Bronchial epithelial cell (primary cell): ENCODE measurements at places on chromosomes 1 and 21. TPM values are rescaled to one million over a fixed set of nuclear protein-coding genes. Genes with fewer than 3 reads are reported as not detected.

TAF13 gene
- 96.9 and 157 TPM in 2 replicates for total RNA-seq

LPAR3 gene
- 37.1 and 104 TPM in 2 replicates for total RNA-seq

ATP5PB gene
- total RNA-seq, result 234 and 259 TPM in 2 replicates

PLA2G2C gene
- not detected in 2 replicates for total RNA-seq

DNA sequence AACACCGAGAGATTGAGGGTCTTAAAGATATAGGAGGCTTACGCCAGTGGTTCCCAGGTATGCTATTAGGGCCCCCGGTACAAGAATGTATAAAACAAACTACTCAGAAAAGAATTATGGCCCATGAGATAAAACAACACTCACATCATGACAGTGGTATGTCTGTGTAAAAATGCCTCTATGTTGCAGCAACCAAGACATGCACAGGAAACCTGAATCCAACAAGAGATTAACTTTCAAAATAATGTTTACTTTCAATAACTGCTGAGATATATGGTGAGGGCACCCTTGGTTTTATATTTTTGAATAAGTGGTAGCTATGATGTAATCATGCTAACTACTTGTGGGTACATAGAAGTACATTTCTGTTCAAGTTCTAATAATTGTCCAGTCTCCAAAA, 74.9 kb downstream of the PUM1 start:
- DNase-seq, result no peak

DNA sequence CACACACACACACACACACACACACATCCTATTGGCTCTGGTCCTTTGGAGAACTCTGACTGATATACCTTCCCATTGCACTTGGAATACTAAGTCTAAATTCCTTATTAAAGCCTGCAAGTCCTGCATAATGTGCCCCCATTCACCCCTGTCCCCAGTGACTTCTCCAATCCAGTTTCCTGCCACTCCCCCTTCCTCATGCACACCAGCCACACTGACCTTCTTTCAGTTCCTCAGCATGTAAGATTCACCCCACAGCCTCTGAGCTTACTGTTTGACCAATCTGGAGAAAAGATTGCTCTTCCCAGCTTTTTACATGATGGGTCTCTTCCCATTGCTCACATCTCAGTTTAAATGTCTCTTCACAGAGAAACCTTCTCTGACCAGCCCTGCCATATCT, 146.6 kb downstream of the TBX15 start:
- no peak for DNase-seq

GRCh38 chr21:15850645-15851044, 120.9 kb downstream of the USP25 start:
- peak; percentile 75 for DNase-seq

DNA sequence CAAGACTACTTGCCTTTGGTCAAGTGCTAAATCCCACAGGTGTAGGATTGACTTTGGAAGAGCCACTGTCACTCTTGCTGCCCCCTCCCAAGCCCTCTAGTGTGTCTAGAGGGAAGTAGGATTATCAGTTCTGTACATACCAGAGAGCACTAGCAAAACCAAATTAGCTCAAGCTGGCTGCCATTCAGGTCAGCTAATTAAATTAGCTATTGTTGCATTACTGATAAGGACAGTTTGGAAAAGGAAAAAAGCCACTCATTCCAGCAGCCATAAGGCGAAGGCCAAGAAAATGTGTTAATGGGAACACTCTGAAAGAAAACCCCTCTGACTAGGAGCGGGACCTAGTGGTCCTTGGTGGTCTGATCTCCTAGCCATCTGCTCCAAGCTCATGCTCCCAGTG, 321.7 kb downstream of the PBX1 start:
- DNase-seq, result no peak

DNA sequence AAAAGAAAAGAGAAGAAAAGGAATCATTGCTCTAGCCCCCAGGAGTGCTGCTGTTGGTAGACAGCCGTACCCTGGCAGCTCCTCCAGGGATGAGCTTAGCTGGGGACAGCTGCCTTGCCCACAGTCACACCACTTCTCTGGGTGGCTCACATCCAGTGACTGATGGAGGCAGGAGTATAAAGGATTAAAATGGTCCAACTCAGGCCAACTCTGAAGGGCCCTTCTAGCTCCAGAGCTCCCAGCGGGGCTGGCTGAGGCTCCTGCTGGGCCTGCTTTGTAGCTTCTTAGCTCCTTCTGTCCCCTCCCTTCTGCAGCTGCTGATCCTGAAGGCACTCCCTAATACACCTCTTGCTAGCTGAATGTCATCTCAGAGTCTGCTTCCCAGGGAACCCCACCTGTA, 4.4 kb downstream of the CITED4 start:
- DNase-seq, result no peak

- DNase-seq, result peak; percentile 88
Measured at GRCh38 chr1:40901886-40902852, 40.0 kb upstream of the CITED4 start.

GRCh38 chr1:56396581-56396980, 182.8 kb downstream of the PLPP3 start:
- no peak for DNase-seq

- no peak for DNase-seq
Measured at GRCh38 chr1:22325531-22326371, 125.9 kb upstream of the ZBTB40 start.

DNA sequence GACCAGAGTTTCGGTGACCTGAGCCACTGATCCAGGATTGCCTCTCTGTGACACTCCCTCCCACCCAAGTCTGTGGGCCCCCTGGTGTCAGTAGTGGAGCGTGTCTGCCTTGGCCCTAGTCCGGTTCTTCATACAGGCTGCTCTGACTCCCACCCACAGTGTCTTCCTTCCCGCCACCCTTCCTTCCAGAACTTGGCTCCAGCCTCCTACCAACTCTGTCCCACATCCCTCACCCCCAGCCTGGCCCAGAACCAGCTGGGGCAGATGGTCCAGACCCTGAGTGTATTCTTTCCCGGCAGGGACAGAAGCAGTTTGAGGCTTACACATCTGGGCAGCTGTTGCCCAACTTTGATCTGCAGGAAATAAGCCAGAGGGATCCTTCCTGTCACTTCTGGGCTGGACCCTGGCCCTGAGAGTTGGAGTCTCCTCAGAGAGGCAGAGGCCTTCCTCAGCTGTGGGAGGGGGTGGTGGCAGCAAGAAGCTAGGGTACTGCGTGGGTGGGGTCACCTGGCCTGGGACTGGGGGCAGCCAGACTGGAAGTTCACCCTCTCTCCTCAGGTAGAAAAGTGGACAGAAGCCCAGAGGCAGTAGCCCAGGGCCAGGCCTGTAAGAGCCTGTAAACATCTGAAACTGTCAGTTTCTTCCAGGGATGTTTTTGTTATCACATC, 43.1 kb upstream of the EPS8L3 start:
- no peak for DNase-seq

- DNase-seq, result no peak
Measured at GRCh38 chr1:161153176-161153575, 602 bp upstream of the UFC1 start.

DNA sequence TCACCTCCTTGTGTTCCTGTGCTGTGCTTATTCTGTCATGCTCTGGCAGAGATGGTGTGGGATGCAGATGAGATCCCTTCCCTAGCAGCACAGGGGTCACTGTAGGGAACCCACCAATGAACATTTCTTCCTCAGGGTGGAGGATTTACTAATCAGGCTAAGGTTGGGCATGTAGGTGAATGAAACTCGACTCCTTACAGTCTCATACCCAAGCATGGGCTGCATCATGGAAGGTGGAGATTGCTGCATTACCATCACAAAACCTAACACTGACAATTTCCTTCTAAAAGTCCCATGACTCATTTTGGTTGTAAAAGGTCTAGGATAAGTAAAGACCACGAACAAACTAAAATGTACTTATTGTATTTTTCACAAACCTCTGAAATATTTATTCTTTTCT, 399.9 kb downstream of the DSCAM start:
- DNase-seq, result no peak

DNA sequence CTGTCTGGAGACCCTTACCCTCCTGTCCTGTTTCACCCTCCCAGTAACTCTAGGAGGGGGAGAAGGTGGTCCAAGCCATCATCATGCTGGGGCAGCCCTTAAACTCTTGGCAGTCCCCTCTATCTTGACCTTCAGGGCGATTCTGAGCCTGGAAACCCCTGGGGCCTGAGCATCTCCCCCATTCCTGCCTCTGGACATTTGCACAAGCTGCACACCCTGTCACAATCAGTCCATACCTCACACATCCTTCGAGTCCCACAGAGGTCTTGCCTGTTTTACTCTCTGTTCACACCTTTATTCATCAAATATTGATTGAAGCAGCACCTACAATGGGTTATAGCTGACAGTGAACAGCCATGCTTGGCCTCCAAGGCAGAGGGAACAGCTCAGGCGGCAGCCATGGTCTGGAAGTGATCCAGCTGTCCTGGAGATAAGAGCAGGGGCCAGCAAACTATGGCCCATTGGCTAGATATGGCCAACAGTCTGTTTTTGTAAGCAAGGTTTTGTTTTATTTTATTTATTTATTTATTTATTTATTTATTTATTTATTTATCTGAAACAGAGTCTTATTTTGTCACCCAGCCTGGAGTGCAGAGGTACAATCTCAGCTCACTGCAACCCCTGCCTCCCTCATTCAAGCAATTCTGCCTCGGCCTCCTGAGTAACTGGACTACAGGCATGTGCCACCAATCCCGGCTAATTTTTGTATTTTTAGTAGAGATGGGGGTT, 7.1 kb upstream of the FAM131C start:
- no peak for DNase-seq

- no peak for DNase-seq
Measured at GRCh38 chr1:201988601-201989000, 6.2 kb downstream of the RNPEP start.

DNA sequence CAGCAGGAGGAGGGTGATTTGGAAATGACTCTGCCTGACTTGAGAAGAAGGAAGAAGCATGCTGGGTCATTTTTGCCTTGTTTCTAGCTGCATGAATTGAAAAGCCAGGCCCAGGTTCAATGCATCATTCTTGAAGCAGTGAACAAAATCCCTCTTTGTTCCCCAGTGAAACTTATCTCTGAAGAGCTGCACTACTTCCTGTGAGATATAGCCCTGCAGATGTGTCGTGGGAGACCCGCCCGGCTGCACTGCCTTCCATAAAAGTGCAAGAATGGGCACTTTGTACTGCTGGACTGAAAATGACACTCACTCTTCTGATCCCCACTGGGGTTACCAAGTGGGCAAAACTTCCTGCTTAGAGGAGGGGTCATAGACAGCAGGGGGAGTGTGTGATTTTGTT, 249.2 kb upstream of the NFIA start:
- no peak for DNase-seq

GRCh38 chr21:42411197-42411869, 7.6 kb downstream of the UBASH3A start:
- peak; percentile 4 for DNase-seq

DNA sequence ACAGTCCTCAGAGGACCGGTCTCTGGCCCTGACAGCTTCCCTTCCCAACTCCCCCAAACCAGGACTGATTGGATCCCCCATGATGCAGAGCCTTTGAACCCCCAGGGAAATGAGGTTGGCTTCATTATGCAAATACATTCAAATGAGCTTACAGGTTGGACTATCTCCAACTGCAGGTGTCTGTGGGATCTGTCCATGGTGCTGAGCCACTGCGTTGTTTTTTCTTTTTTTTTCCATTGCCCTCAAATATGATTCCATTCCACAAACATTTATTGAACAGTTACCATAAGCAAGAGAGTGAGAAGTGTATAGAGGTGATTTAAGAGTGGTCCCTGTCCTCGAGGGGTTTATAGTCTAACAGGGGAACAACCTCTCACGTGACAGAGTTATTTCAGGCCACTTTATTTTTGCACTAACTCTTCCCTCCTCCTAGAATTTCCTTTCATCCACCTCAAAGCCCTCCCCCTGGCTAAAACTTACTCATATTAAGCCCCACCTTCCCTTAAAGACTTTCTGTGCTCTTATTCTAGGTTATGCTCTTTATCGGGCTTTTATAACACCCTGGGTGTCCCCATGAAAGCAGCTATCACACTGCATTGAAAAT, 21.9 kb downstream of the DLGAP3 start:
- DNase-seq, result no peak

DNA sequence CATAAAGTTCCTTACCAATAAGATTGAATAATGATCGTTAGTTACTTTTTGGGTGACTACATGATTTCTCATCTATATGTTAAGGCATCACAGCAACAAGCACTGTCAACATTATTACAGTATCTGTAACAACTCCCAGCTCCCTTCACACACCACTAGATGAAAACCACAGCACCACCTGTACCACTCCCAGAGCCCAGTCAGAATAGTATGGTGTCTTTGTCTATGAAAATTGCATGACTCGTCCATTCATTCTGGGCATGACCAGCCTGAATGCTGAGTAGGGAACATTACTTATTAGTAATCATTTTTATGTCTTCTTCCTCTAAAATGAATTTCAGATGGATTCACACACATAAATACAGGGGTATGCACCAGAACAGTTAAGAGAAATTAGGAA, 7.0 kb downstream of the OLFML2B start:
- peak; percentile 68 for DNase-seq

DNA sequence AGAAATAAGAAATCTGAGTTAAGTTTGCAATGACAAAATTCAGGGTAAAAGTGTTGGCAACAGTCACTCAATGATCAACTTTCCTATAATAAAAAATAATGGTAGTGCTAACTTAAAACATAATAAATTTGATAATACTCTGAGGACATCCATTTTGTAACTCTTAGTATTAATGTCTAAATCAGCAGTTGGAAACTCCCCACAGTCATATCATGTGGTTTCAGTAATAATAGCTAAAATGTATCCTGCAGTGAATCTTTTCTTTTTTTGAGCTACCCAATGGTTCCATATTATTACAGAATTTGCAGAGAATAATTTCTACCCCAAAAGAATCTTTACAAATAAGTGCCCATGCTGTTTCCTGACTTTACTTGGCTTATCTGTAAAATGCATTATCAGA, 286.7 kb downstream of the PTPRC start:
- DNase-seq, result no peak

- DNase-seq, result no peak
Measured at GRCh38 chr1:155071701-155072100, 6.9 kb upstream of the EFNA3 start.
